ENCODE measurements at places on chromosomes 1 and 21. TPM values are rescaled to one million over a fixed set of nuclear protein-coding genes. Genes with fewer than 3 reads are reported as not detected.

DNA sequence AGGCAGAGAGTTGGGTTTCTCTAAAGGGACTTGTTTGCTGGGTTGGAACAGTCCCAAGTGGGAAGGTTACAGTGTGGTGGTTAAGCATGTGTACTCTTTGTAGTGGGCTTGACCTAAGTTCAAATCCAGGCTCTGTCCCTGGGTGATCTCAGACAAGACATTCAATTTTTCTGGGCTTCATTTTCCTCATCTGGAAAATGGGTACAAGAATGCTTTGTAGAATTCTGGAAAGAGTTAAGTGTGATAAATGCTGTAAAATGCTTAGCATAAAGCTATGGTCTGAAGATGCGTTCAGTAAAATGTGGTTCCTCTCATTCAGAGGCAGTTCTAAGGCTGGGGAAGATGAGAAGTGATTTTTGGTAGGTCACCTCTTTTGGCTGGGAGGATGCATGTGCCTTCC, 805 bp downstream of the GRHL3 start:
- H3K4me1 ChIP-seq: peaks cover 14% of the 10 kb centered on the region
- no peak overlapping the region for H3K27ac ChIP-seq
- H3K36me3 ChIP-seq: no peaks in the 10 kb centered on the region
- no peak overlapping the region for H3K4me3 ChIP-seq

DNA sequence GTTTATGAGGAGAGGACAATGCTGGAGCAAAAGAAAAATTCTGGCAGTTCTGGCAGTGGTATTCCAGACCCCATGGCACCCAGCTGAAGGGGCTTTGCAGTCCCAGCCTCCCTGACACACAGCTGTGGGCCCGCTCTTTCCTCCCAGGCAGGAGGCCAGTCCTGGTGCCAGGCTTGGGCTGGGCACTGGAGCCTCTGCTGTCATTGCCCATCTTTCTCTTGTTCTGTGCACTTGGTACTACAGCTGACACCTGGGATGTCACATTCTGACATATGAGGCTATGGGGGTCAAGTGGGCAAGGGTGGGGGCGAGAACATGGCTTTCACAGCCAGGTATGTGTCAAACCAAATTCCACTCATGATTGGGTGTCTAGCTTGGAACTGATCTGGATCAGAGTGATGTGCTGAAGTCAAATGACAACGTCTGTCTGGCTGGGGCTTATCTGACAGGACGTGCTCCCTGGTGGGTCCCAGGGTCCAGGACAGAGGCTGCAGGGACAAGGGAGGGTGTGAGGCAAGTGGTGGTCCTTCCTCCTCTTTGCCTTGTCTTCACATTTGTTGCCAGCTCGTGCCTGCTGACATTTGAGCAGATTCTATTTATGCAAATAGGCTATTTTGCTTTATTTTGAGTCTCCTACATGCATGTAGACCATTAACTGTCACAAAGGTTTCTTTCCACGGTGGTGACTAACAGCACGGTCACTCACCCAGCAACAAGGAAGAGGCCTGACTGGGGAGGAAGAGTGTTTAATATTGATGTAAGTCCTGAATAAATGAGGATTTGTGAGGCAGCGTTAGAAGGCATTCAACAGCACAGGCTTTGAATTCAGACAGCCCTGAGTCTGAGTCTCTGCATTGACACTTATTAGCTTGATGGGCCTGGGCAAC, 336.3 kb downstream of the PBX1 start:
- no peak for DNase-seq
- H3K36me3 ChIP-seq: no peaks in the 10 kb centered on the region
- H3K27me3 ChIP-seq: no peaks in the 10 kb centered on the region
- H3K4me1 ChIP-seq: no peaks in the 10 kb centered on the region
- H3K4me3 ChIP-seq: no peak overlapping the region
- H3K27ac ChIP-seq: no peak overlapping the region

DNA sequence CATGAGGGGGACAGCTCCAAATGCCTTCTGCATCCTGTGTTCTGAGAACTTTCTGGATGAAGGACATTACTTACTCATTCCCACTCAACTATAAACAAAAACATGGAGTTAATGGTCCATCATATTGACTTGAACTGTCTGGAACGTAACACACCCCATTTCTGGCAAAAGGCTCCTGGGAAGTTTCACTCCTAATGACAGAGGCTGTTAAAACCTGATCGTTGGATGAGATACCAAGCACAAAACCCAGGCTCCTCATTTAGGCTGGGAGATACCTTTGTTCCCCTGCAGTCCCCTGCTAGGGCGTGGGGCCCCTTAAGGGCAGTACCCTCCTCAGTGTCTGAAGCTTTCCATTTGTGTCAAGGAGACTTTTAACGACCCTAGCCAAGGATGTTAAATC, 78.9 kb downstream of the RHOU start:
- no peak overlapping the region for H3K27ac ChIP-seq
- no peak for DNase-seq
- no peaks in the 10 kb centered on the region for H3K27me3 ChIP-seq
- H3K4me1 ChIP-seq: no peaks in the 10 kb centered on the region
- no peak overlapping the region for H3K4me3 ChIP-seq
- H3K36me3 ChIP-seq: no peaks in the 10 kb centered on the region

DNA sequence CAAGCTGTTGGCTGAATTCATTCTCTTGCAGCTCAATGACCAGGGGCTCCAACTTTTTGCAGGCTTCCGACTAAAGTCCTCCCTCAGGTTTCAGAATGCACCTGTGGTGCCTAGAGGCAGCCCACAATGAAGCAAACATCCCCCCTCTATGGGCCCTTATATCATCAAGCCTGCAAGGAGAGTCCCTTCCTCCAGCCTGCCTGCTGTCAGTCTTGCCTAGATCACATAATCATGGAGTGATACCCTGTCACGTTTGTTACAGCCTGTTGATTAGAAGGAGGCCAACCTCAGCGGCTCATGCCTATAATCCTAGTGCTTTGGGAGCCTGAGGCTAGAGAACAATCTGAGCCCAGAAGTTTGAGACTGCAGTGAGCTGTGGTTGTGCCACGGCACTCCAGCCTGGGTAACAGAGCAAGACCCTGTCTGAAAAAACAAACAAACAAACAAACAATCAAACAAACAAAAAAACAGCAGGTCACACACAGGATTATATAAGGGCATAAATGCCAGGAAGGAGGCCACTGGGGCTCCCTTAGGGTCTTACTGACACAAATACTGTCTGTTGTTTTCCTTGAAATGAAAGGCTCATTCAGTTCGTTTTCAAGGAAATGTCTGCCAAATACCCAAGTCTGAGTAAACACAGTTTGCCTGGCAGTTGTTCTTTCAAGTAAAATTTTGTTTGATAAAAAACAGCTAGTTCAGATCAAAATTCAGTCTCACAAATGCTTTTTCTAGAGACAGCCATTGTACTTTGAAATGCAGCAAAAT, 4.7 kb upstream of the SPRR3 start:
- no peak for DNase-seq
- no peaks in the 10 kb centered on the region for H3K27me3 ChIP-seq
- no peak overlapping the region for H3K4me3 ChIP-seq
- no peaks in the 10 kb centered on the region for H3K36me3 ChIP-seq
- H3K4me1 ChIP-seq: no peaks in the 10 kb centered on the region
- no peak overlapping the region for H3K27ac ChIP-seq

TMEM269 gene
- total RNA-seq: 0.19 TPM

Data from gastrocnemius medialis (tissue), 4 donors.